Activated B cell treated with CpG ODN at 0.5 μM for 24 hours (primary cell): ENCODE measurements at places on chromosomes 16 and 17. TPM values are rescaled to one million over a fixed set of nuclear protein-coding genes. Genes with fewer than 3 reads are reported as not detected.

DNA sequence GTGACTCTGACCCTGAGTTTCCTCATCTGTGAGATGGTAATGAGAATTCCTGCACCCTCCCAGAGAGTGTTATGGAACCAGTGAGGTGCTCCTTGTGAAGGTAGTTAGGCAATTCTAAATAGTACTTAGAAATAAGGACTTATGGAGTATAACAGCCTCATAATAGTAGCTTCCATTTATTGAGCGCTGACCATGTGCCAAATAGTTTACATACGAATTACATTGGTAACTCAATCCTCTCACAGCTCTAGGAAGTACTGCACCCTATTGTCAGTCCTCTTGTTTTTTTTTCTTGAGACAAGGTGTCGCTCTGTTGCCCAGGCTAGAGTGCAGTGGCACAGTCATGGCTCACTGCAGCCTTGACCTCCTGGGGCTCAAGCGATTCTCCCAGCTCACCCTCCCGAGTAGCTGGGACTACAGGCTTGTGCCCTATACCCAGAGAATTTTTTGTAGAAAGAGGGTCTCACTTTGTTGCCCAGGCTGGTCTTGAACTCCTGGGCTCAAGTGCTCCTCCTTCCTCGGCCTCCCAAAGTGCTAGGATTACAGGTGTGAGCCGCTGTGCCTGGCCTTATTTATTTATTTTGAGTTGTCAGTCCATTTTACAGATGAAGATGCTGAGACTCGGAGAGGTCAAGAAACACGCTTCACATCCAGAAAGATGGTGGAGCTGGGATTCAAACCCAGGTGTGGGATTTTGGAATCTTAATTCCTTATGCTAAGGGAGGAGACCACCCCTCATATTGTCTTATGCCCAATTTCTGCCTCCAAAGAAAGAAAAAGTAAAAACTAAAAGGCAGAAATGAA, 2.9 kb downstream of the TNS4 start:
- DNase-seq, result no peak

DNA sequence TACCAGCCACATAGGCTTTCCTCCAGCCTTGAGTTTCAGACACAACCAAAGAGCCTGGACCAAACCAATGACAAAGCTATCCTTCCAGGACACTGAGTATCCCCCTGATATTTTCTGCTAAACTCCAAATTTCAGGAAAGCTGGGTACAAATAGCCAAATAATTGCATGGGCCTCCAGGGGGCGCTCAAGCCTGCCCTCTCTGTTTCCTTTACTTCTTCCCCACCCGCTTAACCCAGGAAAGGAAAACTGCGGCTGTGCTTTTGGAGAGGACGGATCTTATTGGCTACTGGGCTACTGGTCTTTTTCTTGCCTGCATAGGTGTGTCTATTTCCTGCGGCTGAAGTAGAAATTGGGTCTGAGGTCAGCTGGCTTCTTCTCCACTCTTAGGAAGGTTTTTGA, 30.1 kb downstream of the GNGT2 start:
- peak; percentile 58 for DNase-seq

DNA sequence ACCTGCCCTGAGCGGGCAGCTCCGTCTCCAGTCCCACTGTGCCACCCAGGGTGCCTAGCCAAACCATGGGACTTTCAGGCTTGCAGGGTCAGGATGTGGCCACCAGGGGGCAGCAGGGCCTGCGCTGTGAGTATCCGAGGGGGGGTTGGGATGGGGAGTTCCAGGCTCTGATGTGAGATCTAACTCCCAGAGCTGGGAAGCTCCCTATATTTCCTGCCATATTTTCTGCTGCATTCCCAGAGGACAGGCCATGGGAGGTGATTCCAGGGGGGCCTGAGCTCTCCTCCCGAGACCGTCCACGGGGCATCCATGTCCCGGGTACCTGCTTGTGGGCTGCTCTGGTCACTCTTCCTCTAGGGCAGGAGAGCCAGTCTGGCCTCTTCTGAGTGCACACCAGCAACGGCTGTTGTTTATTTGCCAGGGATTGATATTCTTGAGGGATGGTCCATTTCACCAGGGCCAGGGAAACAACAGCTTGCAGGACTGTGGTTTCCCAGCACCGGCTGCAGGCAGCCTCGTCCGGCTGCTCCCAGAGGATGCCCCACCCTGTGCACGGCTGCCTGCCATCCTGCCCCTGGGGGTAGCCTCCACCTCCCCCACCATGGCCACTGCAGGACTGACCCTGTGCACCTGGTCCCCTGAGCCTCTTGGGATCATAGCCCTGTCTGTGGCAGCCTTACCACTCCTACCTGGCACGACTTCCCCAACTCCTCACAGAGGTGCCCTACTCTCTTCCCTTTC, 1.2 kb downstream of the GPR142 start:
- peak; percentile 64 for DNase-seq

- no peak for DNase-seq
Measured at GRCh38 chr17:38742411-38743308, 5.5 kb downstream of the PCGF2 start.

DNA sequence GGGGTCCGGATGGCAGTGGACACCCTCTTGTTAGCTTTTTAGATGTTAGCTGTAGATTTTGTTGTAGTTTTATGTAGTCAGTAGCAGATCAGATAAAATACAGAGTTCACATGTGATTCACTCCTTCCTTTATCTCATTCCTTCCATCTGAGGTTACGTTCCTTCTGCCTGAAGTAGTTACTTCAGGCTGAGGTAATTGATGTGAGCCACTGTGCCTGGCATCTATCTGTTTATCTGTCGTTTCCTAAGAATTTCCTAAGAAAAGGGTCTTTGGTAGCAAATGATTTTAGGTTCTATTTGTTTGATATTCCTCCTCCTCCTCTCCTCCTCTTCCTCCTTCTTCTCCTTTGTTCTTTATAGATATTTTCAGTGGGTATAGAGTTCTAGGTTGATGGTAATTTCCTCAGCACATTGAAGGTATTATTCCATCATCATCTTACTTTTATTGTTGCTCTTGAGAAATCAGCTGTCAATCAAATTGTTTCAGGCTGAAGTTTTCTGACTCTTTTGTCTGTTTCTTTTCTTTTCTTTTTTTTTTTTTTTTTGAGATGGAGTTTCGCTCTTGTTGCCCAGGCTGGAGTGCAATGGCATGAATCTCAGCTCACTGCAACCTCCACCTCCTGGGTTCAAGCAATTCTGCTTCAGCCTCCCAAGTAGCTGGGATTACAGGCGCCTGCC, 29.6 kb upstream of the FBXO47 start:
- DNase-seq, result no peak

GRCh38 chr17:82874011-82874835, 34.4 kb upstream of the ZNF750 start:
- DNase-seq, result no peak

- DNase-seq, result no peak
Measured at GRCh38 chr17:39944393-39944711, 16.8 kb downstream of the LRRC3C start.

Gene USP43
- total RNA-seq, result 0.12 and 0.29 TPM in 2 replicates

Gene TTLL6
- not detected in 2 replicates for total RNA-seq

Gene C17orf67
- total RNA-seq, result 3.3 and 4.0 TPM in 2 replicates

Gene KRT20
- total RNA-seq, result not detected in 2 replicates

- no peak for DNase-seq
Measured at GRCh38 chr17:71052971-71053370, 883.6 kb downstream of the KCNJ2 start.

DNA sequence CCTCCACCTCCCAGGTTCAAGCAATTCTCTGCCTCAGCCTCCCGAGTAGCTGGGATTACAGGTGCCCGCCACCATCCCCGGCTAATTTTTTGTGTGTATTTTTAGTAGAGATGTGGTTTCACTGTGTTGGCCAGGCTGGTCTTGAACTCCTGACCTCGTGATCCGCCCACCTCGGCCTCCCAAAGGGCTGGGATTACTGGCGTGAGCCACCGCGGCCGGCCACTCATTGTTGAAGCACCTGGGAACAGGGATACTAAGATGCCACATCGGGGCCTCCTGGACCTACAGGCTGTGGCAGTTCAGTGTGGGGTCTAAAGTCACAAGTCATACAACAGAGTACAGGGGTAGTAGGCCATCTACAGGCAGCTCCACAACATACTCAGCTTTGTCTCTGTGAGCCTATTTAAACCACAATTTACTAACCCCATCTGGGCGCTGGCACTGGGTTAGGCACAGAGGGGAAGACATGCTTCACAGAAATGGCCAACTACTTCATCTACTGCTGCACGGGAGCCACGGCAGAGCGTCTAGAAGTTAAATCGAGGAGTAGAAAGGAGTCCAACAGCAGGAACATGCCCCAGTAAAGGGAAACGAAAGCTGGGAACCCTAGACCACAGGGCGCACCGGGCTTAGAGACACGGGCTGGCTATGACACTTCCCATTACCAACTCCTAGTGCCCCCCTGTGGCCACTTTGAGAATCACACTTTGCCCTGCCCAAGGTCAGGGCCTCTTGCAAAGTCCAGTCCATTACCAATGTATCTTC, 4.3 kb downstream of the VAMP2 start:
- peak; percentile 79 for DNase-seq

DNA sequence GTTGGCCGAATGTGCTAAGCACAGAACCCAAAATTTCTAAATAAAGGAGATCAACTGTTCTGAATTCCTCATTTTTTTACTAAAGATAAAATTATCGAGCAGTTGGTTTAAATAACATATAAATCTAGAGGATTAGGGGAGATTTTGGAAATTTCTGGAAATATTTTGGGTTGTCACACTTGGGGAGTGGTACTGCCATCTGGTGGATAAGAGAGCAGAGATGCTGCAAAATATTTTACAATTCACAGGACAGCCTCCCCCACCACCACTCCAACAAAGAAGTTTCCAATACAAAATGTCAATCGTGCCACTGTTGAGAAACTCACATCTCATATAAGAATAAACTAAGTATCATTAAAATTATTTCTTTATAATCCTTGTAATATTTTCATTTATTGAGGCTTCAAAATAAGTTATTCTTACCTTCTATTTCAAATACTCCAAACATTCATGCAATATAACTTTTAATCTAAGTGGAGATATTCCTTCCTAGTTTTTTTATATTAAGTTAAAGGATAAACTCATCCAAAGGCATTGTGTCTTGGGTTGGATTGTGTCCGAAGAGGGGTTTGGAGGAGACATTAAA, 17.0 kb upstream of the ABCA8 start:
- DNase-seq, result no peak

Gene ST6GALNAC1
- total RNA-seq, result not detected in 2 replicates

Gene ZNF652
- total RNA-seq, result 37.1 and 40.6 TPM in 2 replicates

GRCh38 chr17:78391843-78392242, 13.4 kb downstream of the PGS1 start:
- no peak for DNase-seq

Gene ASPSCR1
- total RNA-seq, result 40.0 and 50.0 TPM in 2 replicates

DNA sequence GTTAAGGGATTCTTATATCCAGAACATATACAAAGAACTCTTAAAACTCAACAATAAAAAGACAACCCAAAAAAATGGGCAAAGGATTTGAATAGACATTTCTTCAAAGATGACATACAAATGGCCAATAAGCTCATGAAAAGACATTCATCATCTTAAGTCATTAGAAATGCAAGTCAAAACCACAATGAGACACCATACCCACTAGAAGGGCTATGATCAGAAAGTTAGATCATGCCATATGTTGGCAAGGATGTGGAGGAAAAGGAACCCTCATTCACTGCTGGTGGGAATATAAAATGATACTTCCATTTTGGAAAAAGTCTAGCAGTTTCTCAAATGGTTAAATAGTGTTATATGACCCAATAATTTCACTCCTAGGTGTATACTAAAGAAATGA, 9.4 kb downstream of the PLD6 start:
- DNase-seq, result no peak

GRCh38 chr17:82492643-82493225, 26.8 kb upstream of the FOXK2 start:
- DNase-seq, result no peak

DNA sequence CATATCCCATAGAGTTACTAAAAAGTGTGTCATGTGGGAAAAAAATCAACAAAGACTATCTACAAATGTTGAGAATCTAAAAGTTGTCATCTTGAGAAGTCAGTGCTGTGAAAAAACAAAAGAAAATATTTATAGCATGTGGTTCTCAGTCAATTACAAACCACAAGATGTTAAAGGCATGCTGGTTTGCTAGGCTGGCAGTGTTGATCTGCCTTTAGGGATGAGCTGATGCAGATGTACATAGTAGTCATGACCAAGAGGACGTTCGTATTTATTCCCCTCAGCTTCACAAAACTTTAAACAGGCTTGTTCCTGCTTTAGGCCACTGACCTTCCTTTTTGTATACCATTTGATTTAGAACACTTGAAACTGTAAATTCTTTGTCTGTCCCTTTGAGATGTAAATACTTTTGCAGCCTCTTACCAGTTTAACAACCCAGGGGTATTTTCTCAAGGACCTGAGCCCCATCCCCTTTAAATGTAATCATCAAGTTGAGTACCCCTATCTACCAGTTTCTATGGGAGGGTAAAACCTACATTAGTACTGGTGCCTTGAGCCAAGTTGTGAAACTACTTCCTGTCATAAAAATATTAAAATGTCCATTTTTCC, 446.6 kb downstream of the KCNJ18 start:
- DNase-seq, result no peak

- DNase-seq, result no peak
Measured at GRCh38 chr16:3121851-3122467, 9.6 kb downstream of the ZNF205 start.

DNA sequence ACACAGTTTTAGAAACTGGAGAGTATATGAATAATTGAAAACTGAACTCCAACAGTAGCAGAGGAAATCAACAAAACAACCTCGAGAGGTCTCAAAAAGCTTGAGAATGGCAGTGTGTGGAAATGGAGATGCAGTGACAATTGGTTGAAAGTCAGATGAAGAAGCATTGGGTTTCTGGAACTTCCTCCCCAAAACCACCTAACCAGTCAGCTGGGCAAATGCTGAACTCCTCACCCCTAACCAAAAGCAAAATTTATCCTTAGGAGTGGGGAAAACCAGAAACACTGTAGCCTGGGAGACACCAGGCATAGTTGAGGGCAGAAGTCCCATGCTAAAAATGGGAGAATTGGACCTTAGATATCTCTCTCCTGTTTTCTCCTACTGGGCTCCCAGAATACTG, 109.9 kb downstream of the TANC2 start:
- DNase-seq, result no peak

- peak; percentile 11 for DNase-seq
Measured at GRCh38 chr16:49488740-49489525, 115.3 kb downstream of the C16orf78 start.

Gene AXIN2
- total RNA-seq, result 0.17 and 0.27 TPM in 2 replicates

GRCh38 chr16:19365486-19365885, 52.2 kb upstream of the TMC5 start:
- DNase-seq, result no peak

Gene FAM20A
- not detected in 2 replicates for total RNA-seq

GRCh38 chr16:25108054-25108453, 3.5 kb upstream of the LCMT1 start:
- DNase-seq, result no peak

DNA sequence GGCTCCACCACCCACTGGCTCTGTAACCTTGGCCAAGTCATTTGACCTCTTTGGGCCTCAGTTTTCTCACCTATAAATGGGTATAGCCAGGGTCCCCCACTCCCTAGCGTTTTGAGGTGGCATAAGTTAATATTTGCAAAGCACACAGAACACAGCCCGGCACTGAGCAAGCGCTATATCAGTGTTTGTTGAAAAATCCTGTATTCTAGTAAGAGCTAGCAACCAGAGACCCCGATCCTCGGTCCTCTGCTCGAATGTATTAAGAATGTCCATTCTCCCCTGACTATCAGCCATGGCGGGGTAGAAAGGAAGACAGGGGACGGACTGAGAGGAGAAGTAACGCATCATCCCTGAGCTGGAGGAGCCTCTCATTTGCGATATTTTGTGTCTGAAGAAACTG, 131.2 kb downstream of the IRF8 start:
- no peak for DNase-seq

Gene C17orf58
- total RNA-seq, result 3.5 and 4.3 TPM in 2 replicates

GRCh38 chr17:72877348-72877747, 215.1 kb downstream of the SLC39A11 start:
- no peak for DNase-seq

GRCh38 chr17:62644487-62645173, 17.2 kb downstream of the MRC2 start:
- no peak for DNase-seq

Gene TMC7
- total RNA-seq, result not detected in 2 replicates

Gene TBC1D28
- total RNA-seq, result not detected in 2 replicates
